ENCODE measurements at places on chromosomes 4 and X. TPM values are rescaled to one million over a fixed set of nuclear protein-coding genes. Genes with fewer than 3 reads are reported as not detected.

The NXF2 gene
- total RNA-seq: not detected

The LNX1 gene
- 6.4 TPM for total RNA-seq

The FAM13A gene
- 25.2 TPM for total RNA-seq

The HOPX gene
- not detected for total RNA-seq

The FOXR2 gene
- total RNA-seq: not detected

The NOCT gene
- total RNA-seq: 7.6 TPM

The MAB21L2 gene
- not detected for total RNA-seq

The VSIG4 gene
- not detected for total RNA-seq

The CITED1 gene
- total RNA-seq: not detected

The CENPVL1 gene
- total RNA-seq: not detected

The POU4F2 gene
- total RNA-seq: not detected

The AMMECR1 gene
- 6.1 TPM for total RNA-seq

The SYNPO2 gene
- total RNA-seq: 9.0 TPM

The TXK gene
- total RNA-seq: not detected

The FAM236A gene
- total RNA-seq: not detected

The TEC gene
- total RNA-seq: 1.1 TPM

The MTMR1 gene
- 12.0 TPM for total RNA-seq

The XK gene
- total RNA-seq: not detected

Measured in cardiac ventricle fibroblast (primary cell).